ENCODE measurements at places on chromosomes 13 and 19. TPM values are rescaled to one million over a fixed set of nuclear protein-coding genes. Genes with fewer than 3 reads are reported as not detected.

The CEACAM8 gene
- not detected for polyA plus RNA-seq

The NLRP7 gene
- polyA plus RNA-seq, result not detected

The LILRB5 gene
- polyA plus RNA-seq, result 10.9 TPM

The ZFP82 gene
- 17.7 TPM for polyA plus RNA-seq

The TPTE2 gene
- 0.53 TPM for polyA plus RNA-seq

The ZNF729 gene
- polyA plus RNA-seq, result 0.55 TPM

The SPACA4 gene
- polyA plus RNA-seq, result not detected

The TMEM143 gene
- 11.6 TPM for polyA plus RNA-seq

The KLC3 gene
- polyA plus RNA-seq, result 1.9 TPM

The NCR1 gene
- not detected for polyA plus RNA-seq

GRCh38 chr19:31553846-31554215 is 204.6 kb upstream of the TSHZ3 start:
- DNase-seq, result no peak

DNA sequence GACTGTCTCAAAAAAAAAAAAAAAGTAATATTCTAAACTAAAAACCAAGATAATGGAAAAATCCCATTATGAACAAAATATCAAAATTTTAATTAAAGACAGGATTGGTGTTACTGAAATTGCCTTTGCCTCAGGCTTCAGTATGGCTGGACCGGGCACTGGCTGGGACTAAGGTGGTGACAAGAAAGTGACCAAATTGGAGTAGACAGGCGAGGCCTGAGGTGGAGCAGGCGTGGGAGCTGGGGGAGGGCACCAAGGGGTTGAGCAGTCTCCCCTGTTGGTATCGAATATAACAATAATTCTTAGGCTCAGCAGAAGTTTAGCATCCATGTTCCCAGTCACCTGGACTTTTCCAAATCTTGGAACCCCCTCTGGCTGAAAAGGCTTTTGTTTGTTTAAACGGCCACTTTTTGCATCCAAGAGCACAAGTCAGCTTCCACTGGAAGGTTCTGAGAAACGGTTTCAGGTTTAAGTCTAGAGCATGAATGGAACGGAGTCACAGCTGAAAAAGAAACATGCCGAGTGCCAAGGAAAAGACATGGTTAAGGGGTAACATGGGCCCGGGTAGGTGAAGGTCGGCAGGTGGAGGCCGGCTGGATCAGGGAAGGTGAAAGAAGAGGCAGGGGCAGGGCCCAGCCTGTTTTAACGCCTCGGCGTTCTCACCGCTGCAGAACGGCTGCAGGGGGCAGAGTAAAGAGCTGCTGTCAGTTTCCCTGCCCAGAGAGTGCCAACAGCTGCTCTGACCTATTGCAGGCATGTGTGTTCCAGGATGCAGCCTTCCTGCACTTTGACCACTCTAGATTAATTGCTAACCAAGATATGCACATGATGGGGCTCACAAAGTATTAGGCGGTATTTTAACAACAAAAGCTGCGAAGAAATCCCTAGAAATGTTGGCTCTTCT is 104.4 kb downstream of the TM9SF2 start:
- DNase-seq, result peak; percentile 39

DNA sequence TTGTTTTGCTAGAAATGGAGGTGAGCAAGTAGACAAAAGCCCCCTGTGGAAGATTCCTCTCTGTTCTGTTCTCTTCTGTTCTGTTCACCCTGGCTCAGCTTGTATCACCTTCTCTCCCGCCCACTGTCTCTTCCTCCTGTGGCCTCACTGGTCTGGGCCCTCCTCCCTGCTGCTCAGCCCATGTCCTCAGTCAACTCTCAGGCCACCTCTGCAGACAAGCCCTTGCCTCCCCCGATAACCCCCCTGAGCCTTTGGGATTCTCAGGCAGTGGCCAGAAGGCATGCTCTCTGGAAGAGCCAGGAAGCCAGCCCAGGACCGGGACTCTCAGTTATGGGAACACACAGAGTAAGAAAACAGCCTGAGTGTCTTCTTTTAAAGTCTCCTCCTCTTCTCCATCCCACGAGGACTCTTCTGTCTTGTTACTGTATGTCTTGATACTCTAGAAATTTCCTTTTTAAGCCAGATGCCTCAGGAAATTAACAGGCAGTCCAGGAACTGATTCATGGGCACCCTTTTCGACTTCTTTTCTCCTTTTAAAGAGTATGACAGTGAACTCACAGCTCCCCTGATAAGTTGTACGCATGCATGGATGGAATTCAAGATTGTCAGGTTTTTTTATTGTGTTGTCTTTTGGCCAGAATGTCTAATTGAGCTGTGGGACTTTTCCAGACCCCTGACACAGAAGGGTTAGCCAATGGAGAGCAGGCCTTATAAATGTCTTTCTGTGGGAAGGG is 33.7 kb downstream of the SHISA2 start:
- no peak for DNase-seq

DNA sequence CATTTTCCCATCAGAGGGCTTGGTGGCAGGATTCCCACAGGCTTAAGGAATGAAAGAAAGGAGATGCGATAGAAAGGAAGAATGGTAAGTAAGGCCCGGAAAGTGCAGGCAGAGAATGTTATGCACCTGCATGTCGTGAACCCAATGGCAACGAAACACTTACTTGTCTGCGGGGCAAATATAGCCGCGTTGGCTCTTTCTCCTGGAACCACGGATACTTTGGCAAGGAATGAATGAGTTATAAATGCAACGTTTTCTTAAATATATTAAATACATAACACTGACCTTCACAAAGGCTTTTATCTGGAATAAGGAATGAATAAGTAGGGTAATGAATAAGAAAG is 192.1 kb downstream of the KATNAL1 start:
- DNase-seq, result no peak

GRCh38 chr13:37709318-37709717 is 110.8 kb upstream of the POSTN start:
- no peak for DNase-seq

DNA sequence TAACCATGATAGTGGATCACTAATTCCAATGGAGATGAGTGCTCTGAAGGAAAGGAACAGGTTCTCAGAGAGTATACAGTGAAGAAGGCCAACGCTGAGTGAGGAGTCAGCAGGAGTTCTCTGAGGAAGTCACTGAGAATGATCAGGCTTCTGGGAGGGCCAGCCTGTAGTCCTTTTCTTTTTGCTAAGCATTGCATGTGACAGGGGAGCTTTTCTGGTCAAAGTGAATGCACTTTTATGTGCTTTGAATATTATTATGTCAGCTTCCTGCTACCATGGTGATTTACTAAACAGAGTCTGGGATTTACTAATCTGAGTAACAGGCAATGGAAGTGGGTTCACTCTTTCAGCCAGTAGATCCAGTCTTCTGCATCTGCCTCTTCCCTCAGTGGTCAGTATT is 81.1 kb upstream of the SERP2 start:
- no peak for DNase-seq

DNA sequence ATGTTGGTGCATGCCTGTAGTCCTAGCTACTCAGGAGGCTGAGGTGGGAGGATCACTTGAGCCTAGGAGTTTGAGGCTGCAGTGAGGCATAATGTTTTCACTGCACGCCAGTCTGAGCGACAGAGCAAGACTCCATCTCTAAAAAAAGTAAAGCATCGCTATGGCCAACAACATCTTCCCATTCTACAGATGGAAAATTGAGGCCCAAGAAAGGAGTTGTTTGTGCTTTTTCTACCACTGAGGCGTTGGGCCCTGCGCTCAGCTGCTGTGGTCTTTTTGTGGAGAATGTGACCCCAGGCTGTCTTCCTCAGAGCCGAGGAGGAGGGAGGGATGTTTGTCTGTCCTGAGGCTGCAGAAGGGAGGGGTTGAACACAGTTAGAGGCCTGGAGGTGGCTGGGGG is 485 bp upstream of the C5AR2 start:
- DNase-seq, result no peak

DNA sequence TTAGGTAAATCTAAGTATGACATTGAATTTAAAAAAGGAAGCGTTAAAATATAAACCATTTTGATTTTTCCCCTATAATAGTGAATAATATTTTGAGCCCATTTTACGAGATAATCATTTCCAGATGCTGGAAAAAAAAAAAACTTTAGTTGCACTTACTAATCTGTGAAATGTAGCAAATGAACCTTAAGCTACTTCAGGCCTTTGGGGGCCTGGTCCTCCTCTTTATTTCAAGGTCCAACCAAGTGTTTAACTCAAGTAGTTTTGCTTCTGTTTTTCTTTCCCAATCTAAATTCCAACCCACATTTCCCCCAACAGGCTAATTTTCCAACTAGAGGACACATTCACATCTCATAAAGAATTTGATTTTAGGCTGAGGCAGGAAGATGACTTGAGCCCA is 101.2 kb downstream of the TNFRSF19 start:
- DNase-seq, result no peak

DNA sequence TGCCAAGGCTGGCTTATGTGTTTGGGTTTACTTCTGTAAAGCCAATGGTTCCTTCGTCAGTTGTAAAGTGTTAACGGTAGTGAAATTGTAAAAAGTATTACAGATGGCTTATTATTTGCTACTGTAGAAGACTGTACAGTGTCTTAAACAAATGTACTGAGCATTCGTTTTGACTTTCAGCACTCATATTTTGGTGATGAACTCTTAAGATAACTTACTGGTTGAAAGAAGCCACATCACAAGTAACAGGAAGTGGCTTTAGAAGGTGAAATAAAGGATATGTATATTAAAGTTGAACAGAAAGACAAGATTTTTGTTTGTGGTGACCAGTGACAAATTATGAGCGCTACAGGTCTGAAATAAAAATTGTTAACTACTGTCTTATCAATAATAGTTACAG is 64.2 kb downstream of the URI1 start:
- no peak for DNase-seq

DNA sequence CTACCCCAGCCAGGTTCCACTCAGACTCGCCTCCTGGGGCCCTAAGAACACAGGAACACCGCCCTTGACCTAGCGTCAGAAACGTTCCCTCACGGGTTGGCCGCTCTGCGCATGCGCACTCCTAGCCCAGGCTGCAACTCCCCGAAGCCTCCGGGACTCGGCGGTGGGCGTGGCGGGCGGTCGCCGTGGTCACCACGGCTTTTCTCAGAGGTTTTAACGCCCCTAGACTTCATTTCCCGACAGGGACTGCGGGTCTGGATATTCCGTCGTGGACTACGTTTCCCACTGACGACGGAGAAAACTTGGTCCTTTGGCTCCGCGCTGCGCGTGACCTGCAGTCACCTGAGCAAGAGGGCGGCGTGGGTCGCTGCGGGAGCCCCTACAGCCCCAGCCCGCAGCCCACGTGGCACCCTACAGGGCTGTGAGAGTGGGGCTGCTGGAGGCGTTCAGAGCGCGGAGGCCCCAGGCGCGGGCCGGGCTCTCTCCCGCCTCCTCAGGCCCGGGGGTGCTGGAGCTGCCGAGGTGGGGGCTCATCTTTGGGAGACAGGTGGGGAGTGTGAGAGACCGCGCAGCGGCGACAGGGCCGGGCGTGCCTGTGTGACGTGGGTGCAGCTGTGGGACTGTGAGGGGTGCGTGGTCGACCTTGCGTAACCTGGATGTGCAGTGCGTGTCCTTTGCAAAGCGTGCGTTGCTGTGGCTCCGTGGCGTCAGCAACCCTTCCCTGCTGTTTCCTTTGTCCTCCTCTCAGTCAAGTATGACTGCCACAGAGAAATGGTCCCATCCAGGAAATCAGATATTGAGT is 38.0 kb upstream of the ZNF573 start:
- DNase-seq, result peak; percentile 61

GRCh38 chr13:98959291-98959690 is 18.6 kb downstream of the DOCK9 start:
- DNase-seq, result no peak

DNA sequence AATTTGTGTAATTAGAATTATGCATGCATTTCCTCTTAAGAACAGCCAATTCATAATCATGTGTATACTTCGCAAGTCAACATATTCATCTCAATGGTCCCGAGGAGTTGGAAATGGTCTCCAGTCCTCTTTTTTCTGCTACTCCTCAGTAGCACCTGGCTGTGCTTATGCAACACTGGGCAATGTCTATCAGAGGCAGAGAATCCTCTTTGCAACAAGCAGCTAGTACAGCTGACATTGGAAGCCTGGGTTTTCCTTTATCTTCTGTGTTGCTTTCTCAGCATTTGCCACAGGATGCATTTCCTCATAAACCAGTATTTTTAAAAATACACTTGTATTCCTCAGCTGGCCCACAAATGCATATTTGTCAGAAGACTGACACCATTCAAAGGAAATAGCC is 405.3 kb upstream of the GPC6 start:
- no peak for DNase-seq

- DNase-seq, result no peak
Observed at GRCh38 chr13:108534728-108535127, 94.7 kb upstream of the MYO16 start.

GRCh38 chr19:10808937-10809649 is 26.9 kb downstream of the TMED1 start:
- DNase-seq, result no peak

DNA sequence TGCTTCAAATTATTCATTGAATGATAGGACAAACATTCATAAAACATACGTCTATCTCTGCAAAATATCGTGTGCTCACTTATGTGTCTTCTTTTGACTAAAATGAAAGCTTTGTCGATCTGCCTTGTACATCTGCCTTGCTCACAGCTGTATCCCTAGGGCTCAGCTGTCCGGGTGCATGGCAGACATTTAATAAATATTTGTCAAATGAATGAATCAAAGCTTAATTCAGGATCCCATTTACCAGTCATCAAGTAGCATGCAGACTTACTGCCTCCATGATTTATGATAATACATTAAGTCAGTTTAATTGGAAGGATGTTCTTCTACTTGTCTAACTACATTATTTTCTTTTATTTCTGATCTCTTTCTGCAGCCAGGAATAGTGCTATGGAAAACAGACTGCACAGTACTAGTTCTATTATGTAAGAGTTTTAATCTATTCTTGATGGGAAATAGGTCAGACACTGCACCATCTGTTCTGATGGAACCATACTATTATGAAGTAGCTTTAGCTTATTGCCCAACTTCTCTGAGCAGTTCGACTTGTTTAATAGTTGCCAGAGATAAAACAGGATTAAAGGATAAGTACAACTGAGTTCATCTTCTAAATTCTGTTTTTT is 13.2 kb downstream of the SLC46A3 start:
- DNase-seq, result no peak

GRCh38 chr19:13401388-13401787 is 104.9 kb downstream of the CACNA1A start:
- no peak for DNase-seq

DNA sequence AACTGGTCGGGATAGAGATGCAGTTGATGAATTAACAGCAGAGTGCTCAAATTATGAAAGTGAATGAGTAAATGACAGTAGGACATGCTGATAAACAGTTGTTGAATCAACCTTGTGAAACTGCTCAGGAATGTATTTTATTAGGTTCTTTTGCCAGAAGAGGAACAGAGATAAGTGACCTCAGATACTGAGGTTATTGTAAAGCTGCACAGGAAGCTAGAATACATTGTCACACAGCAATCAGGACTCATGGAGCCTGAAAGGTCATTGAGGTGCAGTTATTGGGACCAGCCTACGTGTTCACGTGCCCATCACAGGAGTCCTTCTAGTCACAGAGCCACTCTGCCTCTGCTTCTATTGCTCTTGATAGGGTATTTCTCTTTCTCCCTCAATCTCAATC is 47.5 kb upstream of the MED4 start:
- DNase-seq, result no peak

GRCh38 chr19:35425682-35426081 is 22.4 kb upstream of the FFAR2 start:
- no peak for DNase-seq

Data from left renal pelvis (tissue), 4 donors.